ENCODE measurements at places on chromosomes 16 and 17. TPM values are rescaled to one million over a fixed set of nuclear protein-coding genes. Genes with fewer than 3 reads are reported as not detected.

GRCh38 chr16:79082970-79083369 is 517.6 kb downstream of the MAF start:
- DNase-seq, result no peak
- no peak overlapping the region for H3K27ac ChIP-seq
- H3K36me3 ChIP-seq, result no peaks in the 10 kb centered on the region
- H3K4me1 ChIP-seq, result no peaks in the 10 kb centered on the region
- no peak overlapping the region for H3K4me3 ChIP-seq

DNA sequence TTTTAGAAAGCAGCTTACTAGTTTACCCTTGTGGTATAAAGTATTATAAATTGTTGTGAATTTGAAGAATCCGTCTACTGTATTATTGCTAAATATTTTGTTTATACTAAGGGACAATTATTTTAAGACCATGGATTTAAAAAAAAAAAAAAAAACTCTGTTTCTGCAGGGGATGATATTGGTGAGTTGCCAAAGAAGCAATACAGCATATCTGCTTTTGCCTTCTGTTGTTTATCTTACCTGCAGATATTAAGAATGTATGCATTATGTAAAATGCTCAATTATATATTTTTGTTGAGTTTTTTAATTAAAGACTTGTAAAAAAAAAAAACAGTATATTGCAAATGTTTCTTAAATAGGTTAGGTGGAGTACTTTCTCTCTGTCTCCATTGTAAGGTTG is 19.4 kb downstream of the WSB1 start:
- H3K27ac ChIP-seq, result no peak overlapping the region
- H3K4me1 ChIP-seq, result peaks cover 3% of the 10 kb centered on the region
- no peak overlapping the region for H3K4me3 ChIP-seq
- no peak for DNase-seq
- H3K27me3 ChIP-seq, result no peaks in the 10 kb centered on the region
- H3K36me3 ChIP-seq, result peaks cover 51% of the 10 kb centered on the region

Gene KIF18B
- total RNA-seq, result 5.6 TPM

Gene NPIPB13
- 22.9 TPM for total RNA-seq

- peaks cover 40% of the 10 kb centered on the region for H3K4me1 ChIP-seq
- peak overlapping the region; percentile 75 for H3K27ac ChIP-seq
- peak overlapping the region; percentile 80 for H3K4me3 ChIP-seq
- no peaks in the 10 kb centered on the region for H3K27me3 ChIP-seq
Observed at GRCh38 chr17:17970699-17971430, 1.3 kb downstream of the TOM1L2 start.

Gene KRTAP1-5
- not detected for total RNA-seq

Gene PABPN1L
- not detected for total RNA-seq

Gene UNC13D
- 3.3 TPM for total RNA-seq

DNA sequence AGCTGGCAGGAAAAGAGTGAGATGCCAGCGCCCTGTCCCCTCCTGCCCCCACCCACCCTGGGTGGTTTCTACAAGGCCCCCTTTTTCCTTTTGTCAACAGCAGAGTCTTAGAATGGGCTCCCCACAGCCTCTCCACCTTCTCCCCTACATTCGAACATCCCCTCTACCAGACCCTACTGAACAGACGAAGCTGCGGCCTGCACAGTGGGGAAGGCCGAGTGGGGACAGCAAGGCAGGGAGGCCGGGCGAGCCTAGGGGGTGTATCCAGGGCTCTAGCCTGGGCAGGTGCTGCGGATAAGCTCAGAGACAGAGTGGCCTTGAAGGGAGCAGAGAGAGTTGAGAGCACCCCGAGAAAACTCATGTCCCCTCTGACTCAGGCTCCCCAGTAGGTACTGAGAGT is 7.4 kb downstream of the ZACN start:
- peaks cover 4% of the 10 kb centered on the region for H3K27me3 ChIP-seq
- peaks cover 3% of the 10 kb centered on the region for H3K4me1 ChIP-seq
- no peak for DNase-seq

- H3K4me1 ChIP-seq, result peaks cover 12% of the 10 kb centered on the region
- H3K4me3 ChIP-seq, result peak overlapping the region; percentile 73
- no peaks in the 10 kb centered on the region for H3K36me3 ChIP-seq
Observed at GRCh38 chr17:45895304-45895968, 1.1 kb downstream of the MAPT start.

Gene TAT
- total RNA-seq, result not detected
